Thymus (tissue), 14 donors: ENCODE measurements at places on chromosomes 16 and 17.
A peak's percentile ranks its signal among the peaks of the same experiment; 100 is the strongest.

- H3K36me3 ChIP-seq, result peaks cover 10% of the 10 kb centered on the region
- no peak overlapping the region for H3K4me3 ChIP-seq
- DNase-seq, result no peak
- no peak overlapping the region for H3K27ac ChIP-seq
Observed at GRCh38 chr16:69881141-69881540, 70.0 kb upstream of the CLEC18A start.

- DNase-seq, result no peak
- no peak overlapping the region for H3K4me3 ChIP-seq
- H3K27me3 ChIP-seq, result peaks cover 36% of the 10 kb centered on the region
- H3K4me1 ChIP-seq, result peaks cover 31% of the 10 kb centered on the region
- no peak overlapping the region for H3K27ac ChIP-seq
Observed at GRCh38 chr17:7258731-7259554, 3.3 kb downstream of the CLDN7 start.

- no peak overlapping the region for H3K4me3 ChIP-seq
- peaks cover 17% of the 10 kb centered on the region for H3K27me3 ChIP-seq
- no peaks in the 10 kb centered on the region for H3K36me3 ChIP-seq
- no peak for DNase-seq
- no peaks in the 10 kb centered on the region for H3K4me1 ChIP-seq
Observed at GRCh38 chr17:8675306-8675705, 44.8 kb upstream of the MYH10 start.

DNA sequence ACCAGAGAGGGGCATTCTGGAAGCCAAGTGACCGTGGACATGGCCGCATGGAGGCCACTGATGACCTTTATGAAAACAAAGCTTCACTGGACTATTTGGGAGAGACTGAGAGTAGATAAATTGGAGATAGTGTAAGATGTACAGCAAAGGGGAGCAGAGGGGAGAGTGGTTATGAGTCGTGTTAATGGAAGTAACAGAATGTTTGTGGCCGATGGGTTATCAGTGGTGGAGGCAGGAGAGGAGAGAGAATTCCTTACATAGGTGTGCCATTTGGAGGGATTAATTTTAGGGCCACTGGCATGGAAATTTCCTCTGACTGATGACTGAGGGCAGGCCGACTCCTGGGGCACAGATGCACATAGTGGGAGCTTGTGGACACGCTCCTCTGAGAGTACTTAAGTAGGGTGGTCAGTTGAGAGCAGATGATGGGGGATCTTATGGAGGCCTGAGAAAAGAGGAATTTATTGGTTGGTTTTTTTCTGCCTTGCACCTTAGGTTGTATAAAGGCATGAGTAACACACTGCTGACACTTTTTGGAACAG, 19.2 kb downstream of the PRPSAP2 start:
- H3K36me3 ChIP-seq, result peaks cover 68% of the 10 kb centered on the region
- no peak for DNase-seq
- no peak overlapping the region for H3K4me3 ChIP-seq
- no peak overlapping the region for H3K27ac ChIP-seq

DNA sequence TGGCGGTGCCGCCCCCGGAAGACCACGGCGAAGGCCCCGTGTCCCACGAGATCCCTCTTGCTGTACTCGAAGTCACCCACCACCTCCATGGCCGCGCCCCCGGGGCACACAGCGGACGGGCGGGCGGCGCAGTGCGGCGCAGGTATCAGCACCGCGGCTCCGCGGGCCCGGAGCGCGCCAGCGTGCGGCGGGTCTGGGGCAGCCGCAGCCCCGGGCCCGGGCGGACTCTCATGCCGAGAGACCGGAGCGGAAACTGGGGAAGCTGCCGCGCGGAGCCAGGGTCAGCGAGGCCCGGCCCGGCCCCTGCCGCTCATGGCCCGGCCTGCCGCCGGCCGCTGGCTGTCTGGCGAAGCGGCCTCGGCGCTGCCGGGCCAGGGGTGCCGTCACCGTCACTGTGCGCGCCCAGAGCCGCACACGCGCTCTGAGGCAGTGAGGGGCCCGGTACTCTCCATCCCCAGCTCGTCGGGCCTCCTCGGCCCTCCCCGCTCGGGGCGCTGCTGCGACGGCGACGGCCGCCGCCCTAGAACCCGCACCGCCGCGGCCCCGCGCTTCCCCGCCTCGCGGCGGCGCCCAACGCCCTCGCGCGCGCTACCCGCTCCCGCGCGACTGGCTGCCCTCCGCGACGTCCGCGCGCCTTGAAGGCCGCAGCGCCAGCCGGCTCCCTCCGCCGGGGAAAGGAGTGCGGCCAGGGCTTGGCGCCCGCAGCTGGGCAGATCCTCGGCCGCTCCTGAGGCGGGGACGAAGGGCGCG, at the start of gene ULK2:
ULK2 (minus strand) TSS at position 608 of the 750 bp plus-strand sequence; CDS start at position 89, 519 bp downstream.
- no peaks in the 10 kb centered on the region for H3K36me3 ChIP-seq
- peak within 1 kb of the TSS; percentile 84 for H3K27ac ChIP-seq
- H3K4me3 ChIP-seq, result peak within 1 kb of the TSS; percentile 80
- DNase-seq, result peak; percentile 47

DNA sequence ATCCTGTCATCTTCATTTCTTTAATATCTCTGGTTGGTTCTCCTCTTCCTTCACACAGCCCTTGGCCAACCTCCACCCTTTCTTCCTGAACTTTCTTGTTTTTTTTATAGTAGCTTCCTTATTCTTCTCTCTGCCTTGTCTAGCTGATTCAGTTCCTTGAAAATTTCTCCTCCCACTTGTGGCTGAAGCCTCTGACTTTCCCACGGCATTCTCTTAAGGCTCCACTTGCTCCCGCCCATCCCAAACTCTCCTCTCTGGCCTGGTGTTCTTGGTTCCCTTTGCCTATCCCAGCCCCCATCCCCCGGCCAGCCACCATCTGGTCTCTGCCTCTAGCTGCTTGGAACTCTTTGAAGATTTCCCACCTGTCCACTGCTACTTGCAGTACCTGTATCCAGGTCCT, 29.1 kb downstream of the NLRP1 start:
- no peak for DNase-seq
- H3K27ac ChIP-seq, result no peak overlapping the region
- H3K36me3 ChIP-seq, result peaks cover 5% of the 10 kb centered on the region
- no peaks in the 10 kb centered on the region for H3K27me3 ChIP-seq
- H3K4me1 ChIP-seq, result no peaks in the 10 kb centered on the region
- no peak overlapping the region for H3K4me3 ChIP-seq

DNA sequence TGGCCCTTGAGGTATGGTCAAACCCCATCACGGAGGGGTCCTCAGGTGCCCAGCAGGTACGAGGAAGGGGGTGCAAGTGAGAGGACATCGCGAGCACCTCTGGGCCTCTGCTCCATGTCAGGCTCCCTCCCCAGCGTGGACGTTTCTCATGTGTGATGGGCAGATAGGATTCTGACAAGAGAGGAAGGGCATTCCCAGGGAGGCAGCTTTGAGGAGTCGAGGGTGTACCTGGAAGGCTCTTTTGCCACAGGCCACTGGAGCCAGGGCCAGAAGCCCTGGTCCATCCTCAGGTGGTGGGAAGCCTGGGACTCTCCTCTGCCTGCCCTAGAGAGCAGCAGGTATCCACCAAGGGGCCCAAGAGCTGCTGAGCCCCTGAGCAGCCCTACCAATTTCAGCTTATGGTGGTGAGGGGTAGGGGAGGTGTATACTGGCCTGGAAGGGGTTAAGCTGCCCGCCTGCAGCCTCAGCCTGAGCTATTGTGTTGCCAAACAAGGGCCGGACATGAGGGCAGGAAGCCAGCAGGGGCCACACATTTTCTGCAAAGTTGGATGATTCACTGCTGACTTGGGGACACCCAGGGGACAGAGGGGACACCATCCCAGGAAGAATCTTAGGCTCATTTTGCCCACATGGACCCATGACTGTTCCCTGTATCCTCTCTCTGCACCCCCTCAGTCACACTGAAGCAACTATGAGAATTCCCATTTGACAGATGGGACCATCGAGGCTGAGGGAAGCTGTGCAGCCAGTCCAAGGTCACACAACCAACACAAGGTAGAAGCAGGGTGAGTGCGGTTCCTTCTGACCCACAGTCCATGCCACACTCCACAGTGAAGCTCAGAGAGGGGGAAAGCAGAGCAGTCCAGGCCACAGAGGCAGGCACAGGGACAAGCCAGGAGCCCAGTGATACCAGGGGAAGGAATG, 1.7 kb downstream of the CDH5 start:
- H3K4me3 ChIP-seq, result no peak overlapping the region
- no peak for DNase-seq
- H3K27me3 ChIP-seq, result peaks cover 12% of the 10 kb centered on the region
- no peaks in the 10 kb centered on the region for H3K4me1 ChIP-seq
- no peaks in the 10 kb centered on the region for H3K36me3 ChIP-seq

- H3K36me3 ChIP-seq, result no peaks in the 10 kb centered on the region
- DNase-seq, result no peak
- no peak overlapping the region for H3K4me3 ChIP-seq
- H3K27ac ChIP-seq, result no peak overlapping the region
- H3K4me1 ChIP-seq, result no peaks in the 10 kb centered on the region
- no peaks in the 10 kb centered on the region for H3K27me3 ChIP-seq
Observed at GRCh38 chr17:11882716-11883115, 114.6 kb downstream of the ZNF18 start.

DNA sequence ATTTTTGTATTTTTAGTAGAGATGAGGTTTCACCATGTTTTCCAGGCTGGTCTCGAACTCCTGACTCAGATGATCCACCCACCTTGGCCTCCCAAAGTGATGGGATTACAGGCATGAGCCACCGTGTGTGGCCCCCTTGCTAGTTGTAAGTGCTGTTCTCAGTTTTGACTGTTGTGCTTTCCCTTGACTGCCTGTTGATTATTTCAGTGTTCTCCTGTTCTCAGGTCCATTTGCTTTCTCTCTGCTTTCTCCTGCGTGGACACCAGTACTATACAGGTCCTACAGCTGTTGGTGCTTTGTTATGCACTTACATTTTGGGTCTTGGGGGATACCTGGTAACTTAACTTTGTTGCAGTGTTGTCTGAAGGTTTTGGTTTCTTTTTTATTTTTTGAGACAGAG, 8.2 kb downstream of the CASC3 start:
- H3K27ac ChIP-seq, result no peak overlapping the region
- DNase-seq, result no peak
- H3K4me1 ChIP-seq, result no peaks in the 10 kb centered on the region

DNA sequence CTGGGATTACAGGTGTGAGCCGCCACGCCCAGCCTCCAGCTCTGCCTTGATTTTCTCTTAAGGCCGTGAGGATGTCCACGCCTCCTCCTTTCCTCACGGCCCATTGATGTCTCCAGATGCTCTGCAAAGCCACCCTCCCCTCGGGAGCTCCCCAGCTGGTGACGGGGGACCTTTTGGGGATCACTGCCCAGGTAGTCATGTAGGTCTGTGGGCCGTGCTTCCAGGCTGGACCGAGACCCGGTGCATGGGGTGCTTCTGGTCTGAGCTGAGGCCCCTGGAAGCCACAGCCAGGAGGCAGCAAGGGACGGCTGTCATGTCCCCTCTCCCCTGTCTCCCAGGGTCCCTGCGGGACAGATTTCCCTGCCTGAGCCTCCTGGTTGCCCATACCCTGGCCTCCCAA, 277.8 kb downstream of the SEC14L1 start:
- peaks cover 29% of the 10 kb centered on the region for H3K36me3 ChIP-seq
- H3K4me3 ChIP-seq, result no peak overlapping the region
- no peak for DNase-seq
- H3K4me1 ChIP-seq, result peaks cover 79% of the 10 kb centered on the region

DNA sequence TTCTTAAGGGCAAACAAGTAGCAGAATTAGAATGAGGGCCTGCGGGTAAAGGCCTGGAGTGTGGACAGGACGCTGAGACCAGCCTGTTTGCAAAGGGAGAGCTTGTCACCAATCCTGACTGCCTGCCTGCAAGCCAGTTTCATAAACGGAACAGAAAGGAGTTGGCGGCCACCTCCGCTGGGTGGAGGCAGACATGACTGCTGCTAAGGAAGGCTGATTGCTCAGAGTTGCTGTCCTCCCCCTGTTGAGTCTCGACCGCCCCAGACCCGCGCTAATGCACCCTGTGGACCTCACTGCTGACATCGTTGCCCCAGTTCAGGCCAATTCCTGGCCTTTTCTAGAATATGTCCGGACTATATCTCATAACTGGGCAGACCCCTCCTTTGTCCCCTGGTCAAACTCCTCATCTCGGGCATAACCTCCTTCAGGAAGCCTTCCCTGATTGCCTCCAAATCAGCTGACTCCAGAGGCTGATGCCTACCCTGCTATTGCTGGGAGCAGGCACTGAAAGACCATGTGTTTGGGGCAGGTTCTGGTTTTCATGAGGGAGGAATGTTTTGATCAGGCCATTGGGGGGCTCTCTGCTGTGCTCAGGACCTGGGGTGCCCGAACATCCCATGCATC, 153.0 kb upstream of the CIBAR2 start:
- H3K27ac ChIP-seq, result no peak overlapping the region
- H3K27me3 ChIP-seq, result peaks cover 17% of the 10 kb centered on the region
- H3K4me1 ChIP-seq, result peaks cover 32% of the 10 kb centered on the region
- H3K36me3 ChIP-seq, result no peaks in the 10 kb centered on the region
- no peak for DNase-seq
- no peak overlapping the region for H3K4me3 ChIP-seq

- DNase-seq, result no peak
- H3K27me3 ChIP-seq, result no peaks in the 10 kb centered on the region
- no peak overlapping the region for H3K4me3 ChIP-seq
- H3K27ac ChIP-seq, result no peak overlapping the region
- no peaks in the 10 kb centered on the region for H3K36me3 ChIP-seq
Observed at GRCh38 chr17:1940810-1941185, 84.3 kb downstream of the RTN4RL1 start.

DNA sequence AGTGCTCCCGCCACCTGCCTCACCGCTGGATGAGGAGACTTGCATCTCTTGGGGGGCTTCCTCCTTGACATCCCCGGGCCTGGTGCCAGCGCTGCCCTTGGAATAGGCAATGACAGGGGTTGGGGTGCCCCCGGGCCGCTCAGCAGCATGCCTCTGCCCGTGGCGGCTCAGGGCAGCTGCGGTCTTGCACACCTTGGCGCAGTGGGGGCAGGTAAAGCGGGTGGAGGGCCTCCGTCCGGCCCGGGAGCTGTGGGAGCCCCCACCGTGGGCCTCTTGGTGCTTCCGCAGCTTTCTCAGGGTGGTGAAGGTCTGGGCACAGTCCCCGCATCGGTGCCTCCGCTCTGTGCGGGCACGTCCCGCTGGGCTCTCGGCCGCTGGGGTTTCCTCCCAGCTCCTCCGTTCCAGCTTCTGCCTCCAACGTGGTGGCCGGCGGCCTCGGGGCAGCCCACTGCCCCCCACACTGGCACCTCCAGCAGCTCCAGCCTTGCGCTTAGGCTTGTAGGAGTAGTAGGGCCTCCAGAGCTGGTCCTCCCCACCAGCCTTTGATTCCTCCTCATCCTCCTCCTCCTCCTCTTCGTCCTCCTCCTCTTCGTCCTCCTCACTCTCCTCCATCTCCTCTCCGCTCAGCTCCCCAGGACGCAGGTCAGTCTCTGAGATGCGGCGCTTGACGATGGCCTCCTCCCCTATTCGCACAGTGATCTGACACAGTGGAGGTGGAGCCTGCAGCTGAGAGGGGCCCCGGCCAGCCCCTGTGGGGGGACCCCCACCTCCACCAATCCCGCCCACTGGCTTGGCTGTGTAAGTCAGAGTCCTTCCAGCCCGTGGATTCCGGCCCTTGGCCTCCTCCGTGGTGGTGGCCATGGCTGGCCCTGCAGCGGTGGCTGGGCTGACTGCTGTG, 16.7 kb downstream of the ZBTB4 start:
- no peaks in the 10 kb centered on the region for H3K4me1 ChIP-seq
- no peak for DNase-seq
- H3K27me3 ChIP-seq, result no peaks in the 10 kb centered on the region
- H3K4me3 ChIP-seq, result no peak overlapping the region
